ENCODE measurements at places on chromosomes 5 and 9.
A peak's percentile ranks its signal among the peaks of the same experiment; 100 is the strongest.

DNA sequence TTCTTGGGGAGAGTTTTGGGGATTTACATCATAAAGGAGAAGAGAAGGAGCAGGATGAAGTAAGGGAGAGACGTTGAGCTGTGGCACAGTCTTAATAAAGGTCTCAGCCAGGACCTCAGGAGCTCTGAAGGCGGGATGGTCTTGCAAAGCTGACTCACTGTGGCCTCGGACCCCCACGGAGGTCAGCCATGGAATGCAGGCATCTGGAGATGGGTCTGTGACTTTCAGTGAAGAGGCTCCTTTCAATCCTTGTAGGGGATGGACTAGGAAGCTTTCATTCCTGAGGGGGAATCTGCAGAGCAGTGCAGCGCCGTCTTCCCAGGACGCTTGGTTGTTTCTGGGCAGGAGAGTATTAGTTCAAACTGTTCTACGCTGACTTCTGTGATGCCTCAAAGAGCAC lies 65.7 kb upstream of the BASP1 start:
- no peak for DNase-seq

DNA sequence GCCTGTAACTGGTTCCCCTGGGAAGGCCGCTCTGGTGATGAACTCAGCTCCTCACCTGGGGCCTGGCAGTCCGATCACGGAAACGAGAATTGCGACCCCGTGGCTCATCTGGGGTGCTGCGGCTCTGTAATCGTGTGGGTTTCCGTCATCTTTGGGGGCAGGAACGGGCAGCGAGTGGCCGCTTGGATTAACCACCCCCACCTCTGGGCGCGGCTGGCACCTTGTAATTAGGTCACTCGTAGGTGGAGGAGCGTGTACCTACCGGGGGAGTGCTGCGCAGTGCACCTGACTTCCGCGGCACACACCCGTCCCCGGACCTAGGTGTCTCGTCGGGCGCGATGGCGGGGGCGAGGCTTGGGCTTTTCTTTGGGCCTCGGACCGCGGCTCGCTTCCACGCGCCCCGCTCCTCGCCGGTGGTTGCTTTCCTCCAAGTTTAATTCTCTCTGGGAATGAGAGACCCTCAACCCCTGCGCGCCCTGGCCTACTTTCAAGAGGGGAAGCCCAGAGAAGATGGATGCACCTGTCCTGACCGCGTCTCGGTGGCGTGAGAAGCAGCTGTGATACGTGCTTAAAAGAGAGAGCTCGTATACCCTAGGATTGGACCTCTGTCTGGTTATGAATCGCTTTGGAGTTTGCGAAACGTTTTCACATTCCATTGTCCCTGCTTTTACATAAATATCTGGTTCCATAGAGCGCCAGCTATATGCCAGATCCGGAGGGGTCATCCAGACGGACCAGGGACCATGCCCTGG lies 744 bp upstream of the PPP2CA start:
- DNase-seq: peak; percentile 91

- peak; percentile 12 for DNase-seq
Observed at GRCh38 chr5:36373527-36374086, 71.9 kb upstream of the RANBP3L start.

DNA sequence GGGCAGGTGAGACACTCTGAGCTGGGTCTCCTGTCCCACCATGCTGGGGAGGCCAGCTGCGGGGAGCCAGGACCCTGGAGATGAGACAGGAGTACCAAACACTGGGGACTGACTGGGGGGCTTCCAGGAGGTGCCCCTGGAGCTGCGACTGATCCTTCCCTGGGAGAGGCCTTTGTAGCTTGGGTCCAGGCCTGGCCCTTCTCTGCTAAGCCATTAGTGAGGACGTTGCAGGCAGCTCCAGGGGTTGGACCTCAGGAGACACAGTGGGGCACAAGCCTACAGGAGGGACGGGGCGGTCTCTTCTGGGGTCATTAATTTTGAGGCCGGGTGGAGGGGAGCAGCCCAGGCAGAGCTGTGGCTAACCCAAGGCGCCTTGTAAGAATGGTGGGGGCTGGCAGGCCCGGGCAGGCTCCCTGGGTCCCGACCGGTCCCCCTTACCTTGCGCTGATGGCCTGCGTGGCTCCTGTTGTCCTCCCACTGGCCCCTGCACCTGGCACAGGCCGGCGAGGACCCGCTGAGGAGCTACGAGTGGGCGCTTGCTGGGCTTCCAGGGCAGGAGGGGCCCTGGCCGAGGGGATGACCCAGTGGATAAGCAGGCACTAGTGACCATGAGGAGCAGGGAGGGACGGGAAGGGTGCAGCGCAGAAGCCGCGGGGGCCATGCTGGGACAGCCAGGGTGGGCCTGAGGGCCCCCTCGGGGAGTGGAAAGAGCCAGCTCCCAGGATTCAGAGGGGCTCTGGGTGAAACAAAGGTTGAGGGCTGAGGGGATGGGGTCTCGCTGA lies 5.1 kb downstream of the MRPS2 start:
- no peak for DNase-seq

GRCh38 chr9:111253742-111254437 lies 76.1 kb downstream of the OR2K2 start:
- no peak for DNase-seq

DNA sequence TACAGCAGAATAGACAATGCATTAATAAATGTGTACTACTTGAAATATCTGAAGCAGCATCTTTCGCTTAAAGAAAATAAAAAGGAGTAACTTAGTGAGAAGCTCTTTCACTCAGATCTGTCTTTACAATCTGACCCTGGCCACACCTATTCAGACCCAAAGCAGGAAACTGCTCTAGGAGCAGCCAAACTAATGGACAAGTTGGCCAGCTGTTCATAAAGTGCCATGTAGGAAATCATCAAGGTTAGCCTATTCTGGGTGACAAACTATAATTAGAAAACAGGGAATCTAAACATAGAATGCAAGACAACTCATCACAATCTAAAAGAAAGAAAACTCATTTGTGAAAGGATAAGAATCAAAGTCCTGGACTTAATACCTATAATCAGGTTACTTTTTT lies 101.3 kb downstream of the AGTPBP1 start:
- DNase-seq: no peak

- DNase-seq: no peak
Observed at GRCh38 chr9:106953174-106953573, 90.2 kb downstream of the ZNF462 start.

GRCh38 chr9:123609844-123610243 lies 253.8 kb downstream of the CRB2 start:
- DNase-seq: no peak

All from CD4-positive, alpha-beta T cell treated with Interleukin-12 subunit alpha and Interleukin-12 subunit beta, for 1 hour (primary cell).